ENCODE measurements at places on chromosomes 1 and 21. TPM values are rescaled to one million over a fixed set of nuclear protein-coding genes. Genes with fewer than 3 reads are reported as not detected.

- DNase-seq = no peak
Observed at GRCh38 chr1:100073531-100073930, 59.2 kb downstream of the SASS6 start.

GRCh38 chr1:116148967-116149366, 37.8 kb downstream of the MAB21L3 start:
- no peak for DNase-seq

DNA sequence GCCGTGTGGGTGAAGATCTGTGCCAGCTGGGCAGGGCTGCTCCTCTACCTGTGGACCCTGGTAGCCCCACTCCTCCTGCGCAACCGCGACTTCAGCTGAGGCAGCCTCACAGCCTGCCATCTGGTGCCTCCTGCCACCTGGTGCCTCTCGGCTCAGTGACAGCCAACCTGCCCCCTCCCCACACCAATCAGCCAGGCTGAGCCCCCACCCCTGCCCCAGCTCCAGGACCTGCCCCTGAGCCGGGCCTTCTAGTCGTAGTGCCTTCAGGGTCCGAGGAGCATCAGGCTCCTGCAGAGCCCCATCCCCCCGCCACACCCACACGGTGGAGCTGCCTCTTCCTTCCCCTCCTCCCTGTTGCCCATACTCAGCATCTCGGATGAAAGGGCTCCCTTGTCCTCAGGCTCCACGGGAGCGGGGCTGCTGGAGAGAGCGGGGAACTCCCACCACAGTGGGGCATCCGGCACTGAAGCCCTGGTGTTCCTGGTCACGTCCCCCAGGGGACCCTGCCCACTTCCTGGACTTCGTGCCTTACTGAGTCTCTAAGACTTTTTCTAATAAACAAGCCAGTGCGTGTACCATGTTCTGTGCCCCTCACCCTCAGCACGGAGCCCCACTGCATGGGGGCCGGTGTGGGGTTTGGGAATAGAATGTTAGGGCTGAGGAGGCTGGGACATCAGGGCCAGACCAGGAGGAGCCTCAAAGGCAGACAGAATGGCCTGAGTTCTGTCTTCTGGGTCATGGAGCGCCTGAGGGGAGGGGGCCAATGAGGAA, 21.3 kb downstream of the SERINC2 start:
- DNase-seq = no peak

DNA sequence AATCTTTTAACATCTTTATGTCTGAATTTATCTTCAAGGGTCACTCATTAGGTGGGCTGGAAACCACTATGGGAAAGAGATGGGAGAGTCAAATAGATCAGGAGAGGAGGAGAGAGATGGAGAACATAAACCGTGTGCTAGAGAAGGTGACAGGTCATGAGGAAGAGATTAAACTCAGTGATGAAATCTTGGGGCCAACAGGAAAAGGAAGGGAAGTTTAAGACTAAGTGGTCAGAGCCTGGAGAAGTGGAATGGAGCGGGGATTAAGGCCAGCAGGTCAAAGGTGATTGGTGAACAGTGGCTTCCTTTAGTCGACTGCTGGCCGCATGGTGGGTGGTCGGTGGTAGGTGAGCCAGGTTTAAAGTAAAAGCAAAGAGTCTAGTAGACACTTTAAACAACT, 169.3 kb upstream of the IVNS1ABP start:
- no peak for DNase-seq

GRCh38 chr1:62774971-62775595, 8.8 kb upstream of the ATG4C start:
- no peak for DNase-seq

DNA sequence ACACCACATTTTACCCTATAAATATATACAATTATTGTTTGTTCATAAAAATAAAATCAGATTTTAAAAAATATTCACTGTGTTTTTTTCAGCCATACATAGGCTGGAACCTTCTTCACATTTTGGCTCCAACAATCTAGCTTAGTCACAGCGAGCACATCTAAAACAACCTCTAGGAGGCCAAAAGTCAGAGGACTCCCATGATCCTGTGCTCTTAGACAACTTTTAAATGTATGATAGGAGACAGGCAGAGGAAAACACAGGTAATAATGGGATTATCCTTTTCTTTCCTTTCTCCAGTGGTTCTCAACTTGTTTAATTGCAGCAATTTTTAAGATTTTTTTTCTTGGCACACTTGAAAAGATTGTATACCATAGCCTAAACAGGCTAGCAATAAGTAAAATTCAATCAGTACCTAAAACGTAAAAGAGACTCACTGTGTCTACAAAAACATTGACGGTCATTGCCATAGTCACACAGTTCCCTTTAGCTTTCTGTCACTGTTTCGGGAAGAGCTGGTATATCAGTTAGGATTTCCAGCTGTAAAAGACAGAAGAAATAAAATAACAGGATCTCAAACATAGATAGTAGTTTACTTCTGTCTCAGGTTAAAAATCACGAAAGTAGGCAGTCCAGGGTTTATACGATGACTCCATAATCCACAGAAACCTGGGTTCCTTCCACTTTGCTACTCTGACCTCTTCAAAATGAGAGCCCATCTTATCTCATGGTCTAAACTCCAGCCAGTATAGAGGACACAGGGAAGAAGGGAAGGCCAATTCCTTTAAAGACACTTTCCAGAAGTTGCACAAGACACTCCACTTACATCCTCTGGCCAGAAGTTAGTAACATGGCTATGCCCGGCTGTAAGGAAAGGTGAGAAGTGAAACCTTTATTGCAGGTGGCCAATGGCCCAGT, 39.2 kb upstream of the CR1L start:
- no peak for DNase-seq

Gene CRNN
- not detected for total RNA-seq

DNA sequence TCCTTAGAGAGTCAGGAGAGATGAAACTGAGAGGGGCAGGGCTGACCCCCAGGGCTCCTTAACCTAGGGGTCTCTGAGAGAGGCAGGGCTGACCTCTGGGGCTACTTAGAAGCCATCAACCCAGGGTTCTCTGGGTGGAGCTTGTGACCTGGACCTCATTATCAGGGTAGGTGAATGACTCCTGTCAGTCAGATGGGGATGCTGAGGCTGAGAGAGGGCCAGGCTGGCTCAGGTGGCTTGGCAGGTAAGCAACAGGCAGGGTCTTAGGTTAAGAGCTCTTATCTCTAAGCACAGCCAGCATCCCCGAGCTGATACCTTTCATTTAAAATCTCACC, 160.9 kb downstream of the PTPRU start:
- DNase-seq = no peak

Gene PRR9
- total RNA-seq = not detected

DNA sequence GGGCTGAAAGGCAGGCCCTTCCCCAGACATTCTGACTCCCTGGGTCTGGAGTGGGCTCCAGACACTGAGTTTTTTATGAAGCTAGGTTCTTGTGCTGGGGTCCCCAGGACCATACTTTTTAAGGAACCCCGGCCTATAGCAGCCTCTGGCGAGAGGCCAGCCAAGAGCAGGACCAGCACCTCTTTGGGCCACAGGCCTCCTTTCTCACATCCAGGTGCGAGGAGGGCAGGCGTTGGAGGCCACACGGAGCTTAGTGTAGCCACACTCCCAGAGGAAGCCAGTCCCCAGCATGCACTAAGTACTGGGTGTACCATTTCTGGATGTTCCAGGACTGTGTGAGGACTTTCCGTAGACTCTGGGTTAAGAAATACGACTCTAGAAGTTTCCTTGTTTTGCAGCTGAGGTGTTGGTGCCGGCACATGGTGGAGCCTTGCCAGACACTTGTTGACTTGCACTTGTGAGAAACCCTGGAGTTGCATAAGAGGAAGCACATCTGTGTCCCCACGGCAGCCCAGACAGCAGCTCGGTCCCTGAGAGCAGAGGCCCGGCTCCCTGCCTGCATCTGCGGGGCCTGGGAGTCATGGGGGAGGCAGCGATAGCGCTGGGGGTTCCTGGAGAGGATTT, 122.2 kb upstream of the VAMP3 start:
- no peak for DNase-seq

Gene STXBP3
- total RNA-seq = 58.3 TPM
